ENCODE measurements at places on chromosomes 4 and X.

- DNase-seq = no peak
Observed at GRCh38 chr4:138114434-138114833, 127.7 kb downstream of the SLC7A11 start.

- DNase-seq = no peak
Observed at GRCh38 chrX:11759172-11759460, 1.1 kb downstream of the MSL3 start.

- no peak for DNase-seq
Observed at GRCh38 chrX:48992341-48992740, 9.7 kb downstream of the GRIPAP1 start.

- no peak for DNase-seq
Observed at GRCh38 chr4:92455951-92456350, 152.2 kb downstream of the GRID2 start.

- no peak for DNase-seq
Observed at GRCh38 chr4:145351922-145352321, 129.7 kb upstream of the SMAD1 start.

DNA sequence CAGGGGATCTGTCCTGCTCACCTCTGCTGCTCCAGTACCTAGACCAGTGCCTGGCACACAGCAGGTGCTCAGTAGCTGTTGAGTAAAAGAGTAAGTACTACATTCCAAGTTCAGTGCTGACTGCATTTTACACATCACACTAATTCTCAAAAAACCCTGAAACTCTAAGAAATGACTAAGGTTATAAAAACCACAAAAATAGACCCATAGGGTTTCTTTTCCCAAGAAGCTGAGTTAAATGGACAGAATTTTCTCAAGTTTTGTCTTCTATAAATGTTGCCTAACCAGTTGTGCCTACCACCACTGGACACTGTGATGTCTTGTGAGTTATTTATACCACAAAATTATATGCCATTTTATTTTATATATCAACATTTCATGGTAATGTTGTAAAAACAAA, 78.9 kb upstream of the RXFP1 start:
- no peak for DNase-seq

GRCh38 chr4:70399319-70399718, 1.6 kb downstream of the OPRPN start:
- no peak for DNase-seq

All from activated naive CD8-positive, alpha-beta T cell treated with anti-CD3 and anti-CD28 coated beads, Interleukin-2, amount 50 U/mL, for 16 hours (primary cell).